Naive thymus-derived CD4-positive, alpha-beta T cell (primary cell): ENCODE measurements at places on chromosomes 2 and 18. TPM values are rescaled to one million over a fixed set of nuclear protein-coding genes. Genes with fewer than 3 reads are reported as not detected.

The SKOR2 gene
- polyA plus RNA-seq: not detected

The MDH1B gene
- not detected for polyA plus RNA-seq

The ARHGEF4 gene
- polyA plus RNA-seq: 3.5 TPM

The SERPINB4 gene
- polyA plus RNA-seq: not detected

The RNF149 gene
- polyA plus RNA-seq: 52.6 TPM

The TMEM169 gene
- 4.3 TPM for polyA plus RNA-seq

GRCh38 chr2:21361957-21362486 is 238.3 kb downstream of the TDRD15 start:
- no peak for DNase-seq

GRCh38 chr2:193824474-193824873 is 1629.7 kb upstream of the TMEFF2 start:
- DNase-seq: no peak

- DNase-seq: no peak
These were observed 27.3 kb downstream of the RNF144A start for GRCh38 chr2:6944555-6944954.

DNA sequence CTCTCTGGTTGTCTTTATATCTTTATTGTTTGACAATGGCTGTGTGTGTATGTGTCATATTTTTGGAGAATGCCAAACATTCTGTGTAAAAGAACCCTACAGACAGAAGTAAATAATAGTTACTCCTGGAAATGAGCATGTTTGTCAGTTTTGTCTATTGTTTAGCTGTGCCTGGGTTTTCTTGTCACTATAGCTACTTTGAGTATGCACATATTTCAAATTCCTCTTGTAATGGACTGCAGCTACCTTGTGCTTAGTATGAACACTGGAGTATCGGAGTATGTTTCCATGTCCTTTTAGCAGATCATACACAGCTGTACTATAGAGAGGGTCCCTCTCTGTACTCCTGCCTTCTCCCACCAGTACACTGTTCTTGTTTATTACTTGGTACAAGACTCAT is 58.0 kb upstream of the DOCK10 start:
- DNase-seq: no peak

- no peak for DNase-seq
These were observed 105.0 kb upstream of the STK17B start for GRCh38 chr2:196276421-196276820.

DNA sequence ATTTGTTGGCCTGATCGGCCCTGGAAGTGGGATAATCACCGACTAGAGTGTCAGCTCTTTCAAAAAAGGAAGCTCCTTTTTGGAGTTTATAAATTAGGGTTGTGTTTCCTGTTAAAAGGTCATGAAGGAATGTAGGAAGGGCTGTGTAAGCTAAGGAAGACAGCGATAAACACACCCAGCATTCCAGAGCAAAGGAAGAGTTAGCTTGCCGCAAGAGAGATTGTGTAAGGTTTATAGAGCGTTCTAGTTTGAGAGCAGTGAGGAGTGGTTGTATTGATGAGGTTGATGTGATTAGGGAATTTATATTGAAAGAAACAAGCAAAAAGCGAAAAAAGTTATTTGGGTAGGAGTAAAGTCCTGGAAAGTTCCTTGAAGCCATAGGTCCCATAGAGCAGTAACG is 3.5 kb upstream of the ILKAP start:
- no peak for DNase-seq

GRCh38 chr2:231297108-231297908 is 98.2 kb upstream of the B3GNT7 start:
- DNase-seq: no peak

- no peak for DNase-seq
These were observed 50.0 kb upstream of the PAPOLG start for GRCh38 chr2:60706021-60706420.
